OCI-M1 (cell line): ENCODE measurements at places on chromosomes 1 and 21.

GRCh38 chr1:79822053-79822452 is 815.5 kb upstream of the ADGRL4 start:
- DNase-seq, result no peak

GRCh38 chr1:212692774-212693644 is 6.6 kb downstream of the BATF3 start:
- no peak for DNase-seq

DNA sequence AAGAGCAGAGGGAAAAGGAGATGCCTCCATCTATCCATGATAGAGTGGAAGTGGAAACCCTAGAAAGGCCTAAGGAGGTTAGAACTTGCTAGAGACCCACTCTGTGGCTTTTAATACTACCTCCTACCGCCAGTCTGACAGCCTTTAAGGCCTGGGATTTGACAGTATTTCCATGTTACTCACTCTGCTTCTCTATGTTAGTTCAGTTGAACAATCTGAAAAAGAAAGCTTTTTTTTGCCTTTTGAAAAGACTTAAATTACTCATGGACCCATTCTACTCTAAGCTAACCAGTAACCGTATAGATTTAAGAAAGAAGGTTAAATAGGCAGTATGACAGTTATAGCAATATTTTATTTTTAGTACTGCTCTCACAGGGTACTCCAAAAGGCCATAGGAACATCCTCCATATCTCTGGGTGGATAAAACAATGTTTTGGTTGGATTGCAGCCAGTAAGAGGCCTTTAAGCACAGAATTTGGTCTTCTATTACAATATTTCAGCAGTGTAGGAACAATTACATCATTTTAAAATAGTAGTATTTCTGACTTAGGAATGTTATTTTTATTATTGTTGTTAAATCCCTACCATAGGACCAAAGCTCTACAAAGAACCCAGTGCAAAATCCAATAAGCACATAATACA is 15.9 kb upstream of the GPR25 start:
- DNase-seq, result no peak

DNA sequence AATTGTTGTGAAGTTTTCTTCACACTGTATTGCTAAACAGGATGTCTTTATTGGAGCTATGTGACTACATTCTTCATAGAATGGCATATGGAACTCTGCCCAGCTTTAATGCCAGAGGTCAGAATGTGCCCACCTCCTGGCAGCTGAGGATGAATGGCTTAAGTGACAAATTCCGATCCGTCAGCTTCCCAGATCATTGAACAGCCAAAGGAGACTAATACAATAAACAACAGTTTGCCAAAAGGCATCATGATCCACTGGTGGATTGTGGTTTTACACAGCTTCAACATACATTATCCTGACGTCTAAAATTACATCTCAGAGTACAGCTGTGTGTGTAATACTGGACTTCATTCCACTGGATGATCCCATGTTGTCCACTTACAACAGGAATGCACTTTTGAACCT is 68.7 kb upstream of the C1orf105 start:
- DNase-seq, result no peak

GRCh38 chr1:31445951-31446350 is 32.9 kb downstream of the SERINC2 start:
- peak; percentile 53 for DNase-seq

DNA sequence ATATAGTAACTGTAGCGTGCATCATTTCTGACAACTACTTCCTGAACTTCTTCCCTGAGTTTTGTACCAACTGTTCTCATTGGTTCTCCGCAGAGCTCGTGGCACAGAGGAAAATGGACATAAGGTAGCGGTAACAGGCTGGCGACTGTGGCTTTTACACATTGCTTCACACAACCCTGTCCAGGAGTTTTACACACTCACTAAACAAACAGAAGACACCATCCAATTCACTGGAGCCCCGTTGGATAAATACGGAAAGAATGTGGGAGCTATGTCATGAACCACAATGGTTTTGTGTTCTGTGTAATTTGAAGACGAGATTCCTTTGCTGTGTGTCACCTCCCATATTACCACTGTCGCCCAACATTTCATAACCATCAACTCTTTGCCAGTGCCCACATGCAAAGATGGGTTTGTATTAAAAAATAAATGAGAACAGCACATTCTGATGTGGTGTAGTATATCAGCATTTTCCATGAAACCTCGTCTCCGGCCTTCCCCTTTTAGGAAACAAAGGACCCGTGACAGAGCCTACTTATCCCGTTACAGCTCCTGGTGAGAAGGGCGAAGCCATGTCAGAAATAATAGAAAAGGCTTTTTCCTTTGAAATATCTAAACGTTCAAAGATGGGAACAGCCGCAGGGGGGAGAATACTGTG is 47.4 kb upstream of the ENAH start:
- no peak for DNase-seq

GRCh38 chr21:35336534-35336933 is 287.4 kb upstream of the RUNX1 start:
- peak; percentile 57 for DNase-seq

- DNase-seq, result peak; percentile 16
Measured at GRCh38 chr1:172764378-172764777, 105.5 kb downstream of the FASLG start.

DNA sequence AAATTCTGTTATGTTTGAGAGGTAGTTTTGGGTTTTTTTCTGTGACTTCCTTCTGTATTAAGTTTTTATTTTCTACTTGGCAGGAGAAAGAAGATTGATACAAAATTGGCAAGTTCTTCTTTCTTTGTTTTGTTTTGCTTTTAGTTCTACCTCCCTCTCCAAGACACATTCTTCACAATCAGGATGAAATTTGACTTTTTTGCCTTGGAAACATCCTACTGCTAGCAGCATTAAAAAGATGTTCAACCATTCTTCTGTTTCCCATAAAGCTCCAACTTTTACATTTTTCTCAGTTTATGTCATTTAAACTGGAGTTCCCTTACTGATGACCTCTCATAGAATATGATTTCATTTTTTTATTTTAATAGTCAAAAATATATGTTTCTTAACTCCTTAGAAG is 234.8 kb downstream of the NCAM2 start:
- DNase-seq, result no peak

DNA sequence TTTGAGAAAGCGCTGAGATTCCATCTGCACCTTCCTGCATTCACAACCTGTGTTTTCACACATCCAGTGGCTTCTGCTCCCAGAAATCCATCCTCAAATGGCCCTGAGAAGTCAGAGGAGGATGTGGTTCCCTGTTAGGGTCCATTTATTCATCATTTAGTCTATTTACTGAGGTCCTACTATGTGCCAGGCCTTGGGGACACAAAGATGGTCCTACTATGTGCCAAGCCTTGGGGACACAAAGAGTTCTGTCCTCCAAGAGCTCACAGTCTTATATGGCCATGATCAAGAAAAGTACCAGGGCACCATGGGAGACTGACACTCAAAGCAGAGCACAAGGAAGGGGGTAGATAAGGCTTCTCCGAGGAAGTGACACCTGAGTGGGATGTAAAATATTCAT is 147.1 kb upstream of the ATP1B1 start:
- no peak for DNase-seq

DNA sequence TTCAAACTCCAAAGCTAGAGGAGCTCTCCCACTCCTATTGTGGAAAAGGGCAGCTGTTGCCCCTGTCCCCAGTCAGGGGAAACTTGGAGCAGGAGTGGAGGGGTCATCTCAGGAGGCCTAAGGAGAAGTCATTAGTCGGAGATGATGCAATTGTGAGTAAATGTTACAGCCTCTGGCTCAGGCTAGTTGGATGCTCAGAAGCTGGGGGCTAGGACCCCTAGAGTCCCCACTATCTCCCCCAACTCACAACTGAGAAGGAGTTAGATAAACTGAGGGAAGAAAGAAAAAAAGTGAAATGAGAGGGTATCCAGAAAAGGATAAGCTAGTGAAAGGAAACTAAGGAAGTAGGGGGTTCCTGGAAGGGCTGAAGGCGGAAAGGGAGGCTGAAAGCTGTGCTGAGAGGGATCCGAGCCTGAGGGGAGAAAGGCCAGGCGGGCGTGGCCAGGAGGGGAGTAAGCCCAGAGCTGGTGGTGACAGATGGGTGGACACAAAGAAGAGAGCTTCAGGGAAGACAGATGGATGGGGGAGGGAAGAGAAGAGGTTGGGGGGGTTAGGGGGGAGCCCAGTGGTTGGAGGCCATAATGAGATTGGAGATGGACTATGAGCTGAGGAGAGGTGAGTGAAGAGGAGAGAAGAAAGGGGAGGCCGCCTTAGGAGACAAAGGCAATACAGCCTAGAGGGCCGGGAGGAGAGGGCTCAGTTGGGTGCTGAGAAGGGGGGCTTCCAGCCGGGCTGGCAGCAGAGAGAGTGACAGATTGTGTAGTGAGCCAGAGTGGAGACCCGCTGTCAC is 4.5 kb upstream of the NHLH1 start:
- DNase-seq, result peak; percentile 65
